MCF 10A (cell line): ENCODE measurements at places on chromosomes 1 and 21. TPM values are rescaled to one million over a fixed set of nuclear protein-coding genes. Genes with fewer than 3 reads are reported as not detected.

Gene ZNF683
- not detected in 2 replicates for total RNA-seq

Gene TCHH
- total RNA-seq = 0.12 and 0.22 TPM in 2 replicates

DNA sequence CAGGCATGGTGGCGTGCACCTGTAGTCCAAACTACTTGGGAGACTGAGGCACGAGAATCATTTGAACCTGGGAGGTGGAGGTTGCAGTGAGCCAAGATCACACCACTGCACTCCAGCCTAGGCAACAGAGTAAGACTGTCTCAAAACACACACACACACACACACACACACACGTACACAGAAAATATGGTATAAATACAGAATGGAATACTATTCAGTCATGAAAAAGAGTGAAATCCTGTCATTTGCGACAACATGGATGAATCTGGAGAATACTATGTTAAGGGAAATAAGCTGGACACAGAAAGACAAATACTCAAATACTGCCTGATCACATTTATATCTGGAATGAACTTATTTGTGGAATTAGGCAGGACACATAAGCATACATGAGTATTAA is 18.4 kb downstream of the FOXD2 start:
- H3K4me1 ChIP-seq = no peaks in the 10 kb centered on the region
- no peaks in the 10 kb centered on the region for H3K36me3 ChIP-seq
- no peak overlapping the region for H3K27ac ChIP-seq
- H3K27me3 ChIP-seq = peaks cover 31% of the 10 kb centered on the region
- no peak for DNase-seq

- DNase-seq = peak; percentile 6
- H3K36me3 ChIP-seq = no peaks in the 10 kb centered on the region
- no peak overlapping the region for H3K27ac ChIP-seq
- peak overlapping the region; percentile 73 for H3K4me3 ChIP-seq
- H3K27me3 ChIP-seq = no peaks in the 10 kb centered on the region
These were observed 2.3 kb downstream of the SLC37A1 start for GRCh38 chr21:42515708-42516502.

DNA sequence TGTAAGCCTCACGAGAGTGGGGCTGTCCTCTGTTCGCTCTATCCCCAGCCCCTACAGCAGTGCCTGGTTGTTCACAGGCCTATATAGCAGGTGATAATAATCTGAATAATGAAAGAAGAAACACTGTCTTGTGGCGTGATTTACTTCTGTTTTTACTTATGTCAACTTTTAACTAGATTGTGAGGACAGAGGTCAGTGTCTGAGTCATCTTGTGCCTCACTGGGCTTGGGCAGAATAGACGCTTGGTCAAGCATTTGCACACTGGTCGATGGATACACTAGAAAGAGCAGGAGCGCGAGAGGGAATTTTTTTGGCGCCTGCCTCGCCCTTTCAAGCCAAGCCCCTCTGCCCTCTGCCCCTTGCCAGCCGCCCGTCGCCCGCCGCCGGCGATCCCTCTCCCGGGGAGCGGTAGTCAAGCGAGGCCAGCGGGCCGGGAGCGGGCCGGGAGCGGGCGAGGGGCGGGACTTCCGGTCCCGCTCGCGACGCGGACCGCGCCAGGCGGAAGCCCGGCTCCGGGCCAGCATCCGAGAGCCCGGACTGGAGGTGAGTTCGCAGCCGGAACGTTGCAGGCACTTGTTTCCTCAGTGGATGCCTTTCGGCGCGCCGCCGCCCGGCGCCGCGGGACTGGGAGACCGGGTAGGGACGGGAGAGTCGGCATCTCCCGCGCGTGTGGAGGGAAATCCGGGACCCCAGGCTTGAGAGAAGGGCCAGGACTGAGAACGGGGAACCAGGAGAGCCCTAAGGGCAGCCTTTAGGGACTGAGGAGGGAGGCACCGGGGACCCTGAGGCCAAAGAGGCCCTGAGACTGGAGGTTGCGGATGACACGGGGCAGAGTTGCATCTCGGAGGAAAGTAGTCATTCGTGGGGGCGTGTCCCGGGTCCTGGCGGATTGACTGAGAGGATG is at the start of gene DISP1:
Gene DISP1, plus strand, starts transcription at position 504 of the 904 bp plus-strand sequence. CDS start 127,785 bp downstream, outside the sequence.
- H3K4me1 ChIP-seq = peaks cover 28% of the 10 kb centered on the region
- no peaks in the 10 kb centered on the region for H3K36me3 ChIP-seq

- DNase-seq = no peak
- H3K4me3 ChIP-seq = no peak overlapping the region
- no peaks in the 10 kb centered on the region for H3K27me3 ChIP-seq
- no peaks in the 10 kb centered on the region for H3K36me3 ChIP-seq
These were observed 449.9 kb downstream of the NUF2 start for GRCh38 chr1:163771637-163772036.
